Stimulated activated CD4-positive, alpha-beta T cell treated with anti-CD3 and anti-CD28 coated beads, Interleukin-1b, Interleukin-23, amount 100 ng/mL, for 48 hours (primary cell): ENCODE measurements at places on chromosomes 13 and 19.

DNA sequence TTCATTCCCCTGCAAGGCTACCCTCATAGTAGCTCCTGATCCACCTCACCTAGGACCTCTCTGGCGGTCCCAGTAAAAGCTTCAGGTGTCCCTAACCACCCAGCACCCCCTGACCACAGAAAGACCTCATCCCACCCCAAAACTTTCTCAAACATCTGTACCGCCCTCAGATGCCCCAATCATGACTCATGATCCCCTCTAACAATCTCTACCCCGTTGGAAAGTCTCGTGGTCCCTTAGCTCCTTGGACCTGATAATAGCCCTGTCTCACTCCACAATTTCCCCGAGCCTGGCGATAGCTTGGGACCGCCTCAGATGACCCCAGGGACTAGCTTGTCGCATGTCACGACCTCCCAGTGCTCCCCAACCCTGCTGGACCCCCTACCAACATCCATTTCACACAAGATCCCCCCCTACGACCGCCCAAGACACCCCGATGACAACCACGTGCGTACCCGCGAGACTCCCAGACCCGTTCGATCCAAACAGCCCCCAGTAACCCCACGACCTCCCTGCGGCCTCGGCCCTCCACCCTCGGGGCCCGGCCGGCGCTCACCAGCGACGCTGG is 450 bp downstream of the NDUFA11 start:
- no peak for DNase-seq

GRCh38 chr13:71316792-71317363 is 550.1 kb downstream of the DACH1 start:
- DNase-seq, result no peak

DNA sequence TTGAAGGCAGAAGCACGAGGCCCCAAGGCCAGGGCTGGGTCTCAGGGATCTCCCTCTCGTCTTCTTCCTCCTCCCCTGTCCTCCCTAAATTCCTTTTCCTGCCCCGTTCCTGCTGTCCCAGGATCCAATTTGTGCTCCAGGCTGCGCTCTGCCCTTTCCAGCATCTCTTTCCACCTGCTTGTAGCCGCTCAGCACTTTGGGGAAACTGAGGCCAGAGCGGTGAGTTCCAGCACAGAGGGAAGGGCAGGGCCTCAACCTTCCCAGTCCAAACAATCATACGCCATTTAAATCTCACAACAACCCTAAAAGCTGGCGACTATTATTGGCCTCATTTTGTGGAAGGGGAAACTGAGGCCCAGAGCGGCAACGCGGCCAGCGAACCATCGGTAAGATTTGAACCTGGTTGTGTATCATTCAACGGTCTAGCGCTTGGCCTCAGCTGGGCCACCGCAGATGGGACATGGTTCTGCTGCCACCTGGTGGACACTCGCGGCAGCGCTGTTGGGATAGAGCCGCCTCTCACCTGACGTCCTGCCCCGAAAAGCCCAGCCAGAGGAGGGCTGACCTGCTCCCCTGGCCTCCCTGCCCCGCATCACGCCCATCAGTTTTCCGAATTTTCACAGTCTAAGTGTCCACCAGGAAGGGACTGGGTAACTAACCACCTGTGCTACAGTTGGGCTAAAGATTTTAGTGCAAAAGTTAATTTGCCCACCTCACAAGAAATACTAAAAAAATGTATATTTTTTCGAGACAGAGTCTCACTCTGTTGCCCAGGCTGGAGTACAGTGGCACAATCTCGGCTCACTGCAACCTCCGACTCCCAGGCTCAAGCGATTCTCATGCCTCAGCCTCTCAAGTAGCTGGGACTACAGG is 4.2 kb upstream of the RPL18A start:
- DNase-seq, result peak; percentile 90

GRCh38 chr19:33503433-33504057 is 18.0 kb downstream of the PEPD start:
- DNase-seq, result no peak

GRCh38 chr13:68173111-68173510 is 943.0 kb upstream of the PCDH9 start:
- DNase-seq, result no peak

GRCh38 chr13:98890186-98890585 is 87.7 kb downstream of the DOCK9 start:
- peak; percentile 72 for DNase-seq

- DNase-seq, result no peak
These were observed 623.4 kb downstream of the PCDH17 start for GRCh38 chr13:58254943-58255342.

DNA sequence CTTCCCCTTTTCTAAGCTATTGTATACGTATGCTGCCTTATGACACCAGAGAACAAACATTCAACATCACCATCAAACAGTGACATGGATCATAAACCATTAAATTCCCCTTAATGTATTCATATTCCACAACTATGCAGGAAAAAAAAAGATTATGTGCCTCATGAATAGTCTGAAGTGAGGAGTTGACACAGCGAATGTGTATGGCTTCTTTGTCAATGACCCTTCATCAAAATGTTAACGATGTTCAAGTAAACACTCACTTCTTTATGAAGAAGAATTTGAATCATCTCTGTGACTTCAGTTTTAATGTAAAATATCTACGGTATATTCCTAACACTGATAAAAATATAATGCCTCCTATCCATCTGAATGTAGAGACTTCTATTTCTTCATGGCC is 44.6 kb downstream of the SMAD9 start:
- no peak for DNase-seq

GRCh38 chr19:52351512-52351911 is 15.5 kb downstream of the ZNF610 start:
- DNase-seq, result peak; percentile 6

DNA sequence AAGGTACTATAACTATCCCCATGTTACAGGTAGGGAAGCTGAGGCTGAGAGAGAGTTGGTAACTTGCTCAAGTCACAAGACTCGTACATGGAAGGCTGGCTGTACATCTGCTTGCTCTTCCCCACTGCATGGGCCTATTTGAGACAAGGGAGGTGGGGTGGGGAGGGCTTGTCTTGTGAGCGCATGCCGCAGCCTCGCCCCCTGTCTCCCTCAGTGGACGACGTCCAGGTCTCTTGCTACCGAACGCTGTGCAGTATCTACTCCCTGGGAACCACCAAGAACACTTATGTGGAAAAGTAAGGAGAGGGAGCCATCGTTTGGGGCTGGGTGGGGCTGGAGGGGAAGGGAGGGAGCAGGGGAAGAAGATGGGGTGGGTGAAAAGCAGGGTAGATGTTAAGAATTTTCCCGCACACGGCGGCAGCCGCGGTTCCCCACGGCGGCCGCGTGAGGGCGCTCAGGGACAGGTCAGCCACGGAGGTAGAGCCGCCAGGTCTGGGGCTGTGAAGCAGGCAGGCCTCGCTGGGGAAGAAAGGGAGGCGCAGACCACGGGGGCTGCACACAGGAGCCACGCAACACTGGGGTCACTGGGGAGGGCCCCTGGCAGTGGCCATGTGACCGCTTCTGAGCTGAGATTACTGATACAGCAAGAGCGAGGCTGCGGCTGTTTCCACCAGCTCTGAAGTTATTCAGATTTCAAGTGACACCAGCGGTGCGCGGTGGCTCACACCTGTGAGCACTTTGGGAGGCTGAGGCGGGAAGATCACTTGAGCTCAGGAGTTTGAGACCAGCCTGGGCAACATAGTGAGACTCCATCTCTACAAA is 81.5 kb downstream of the RYR1 start:
- DNase-seq, result peak; percentile 77

DNA sequence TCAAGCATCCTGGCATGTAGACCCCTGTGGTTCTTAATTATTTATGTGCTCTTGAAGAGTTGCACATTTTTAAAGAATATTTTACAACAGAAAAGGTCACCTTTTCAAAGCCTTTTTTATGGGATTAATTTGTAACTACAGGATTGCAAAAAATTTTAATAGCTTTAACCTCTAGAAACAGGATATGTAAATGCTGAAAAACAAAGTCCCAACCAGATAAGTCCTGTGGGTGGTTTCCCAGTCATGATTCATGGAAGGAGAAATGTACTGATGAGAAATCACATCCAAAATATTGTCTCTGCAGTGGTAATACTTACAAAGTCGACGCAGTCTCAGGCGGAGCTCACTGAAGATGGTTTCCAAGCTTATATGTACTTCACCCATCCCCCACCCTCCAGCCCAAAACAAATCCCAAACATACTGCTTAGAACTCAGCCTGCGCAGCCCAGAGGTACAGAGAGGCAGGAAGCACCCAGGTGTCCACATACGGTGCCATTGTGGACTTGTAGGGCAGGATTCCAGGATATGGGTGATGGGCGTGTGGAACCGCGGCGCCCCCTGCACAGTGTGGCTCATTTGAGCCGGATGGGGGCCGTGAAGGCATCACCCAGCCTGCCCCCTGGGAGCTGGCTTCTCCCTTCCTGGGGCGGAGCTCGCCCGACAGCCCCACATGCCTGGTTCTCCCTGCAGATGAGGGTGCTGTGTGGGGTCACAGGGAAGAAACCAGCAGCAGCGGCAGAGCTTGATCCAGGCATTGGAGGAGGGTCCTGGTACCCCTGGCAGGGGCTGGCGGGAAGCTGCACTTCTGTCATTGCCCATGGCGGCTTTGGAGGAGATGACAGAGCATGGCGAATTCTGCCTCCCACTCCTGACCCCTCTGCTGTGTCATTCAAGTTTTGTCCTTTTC is 101.2 kb downstream of the ATP11A start:
- no peak for DNase-seq

- peak; percentile 60 for DNase-seq
These were observed 57.3 kb downstream of the CEBPG start for GRCh38 chr19:33430674-33431277.
